CMK (cell line): ENCODE measurements at places on chromosomes 5 and 9.

DNA sequence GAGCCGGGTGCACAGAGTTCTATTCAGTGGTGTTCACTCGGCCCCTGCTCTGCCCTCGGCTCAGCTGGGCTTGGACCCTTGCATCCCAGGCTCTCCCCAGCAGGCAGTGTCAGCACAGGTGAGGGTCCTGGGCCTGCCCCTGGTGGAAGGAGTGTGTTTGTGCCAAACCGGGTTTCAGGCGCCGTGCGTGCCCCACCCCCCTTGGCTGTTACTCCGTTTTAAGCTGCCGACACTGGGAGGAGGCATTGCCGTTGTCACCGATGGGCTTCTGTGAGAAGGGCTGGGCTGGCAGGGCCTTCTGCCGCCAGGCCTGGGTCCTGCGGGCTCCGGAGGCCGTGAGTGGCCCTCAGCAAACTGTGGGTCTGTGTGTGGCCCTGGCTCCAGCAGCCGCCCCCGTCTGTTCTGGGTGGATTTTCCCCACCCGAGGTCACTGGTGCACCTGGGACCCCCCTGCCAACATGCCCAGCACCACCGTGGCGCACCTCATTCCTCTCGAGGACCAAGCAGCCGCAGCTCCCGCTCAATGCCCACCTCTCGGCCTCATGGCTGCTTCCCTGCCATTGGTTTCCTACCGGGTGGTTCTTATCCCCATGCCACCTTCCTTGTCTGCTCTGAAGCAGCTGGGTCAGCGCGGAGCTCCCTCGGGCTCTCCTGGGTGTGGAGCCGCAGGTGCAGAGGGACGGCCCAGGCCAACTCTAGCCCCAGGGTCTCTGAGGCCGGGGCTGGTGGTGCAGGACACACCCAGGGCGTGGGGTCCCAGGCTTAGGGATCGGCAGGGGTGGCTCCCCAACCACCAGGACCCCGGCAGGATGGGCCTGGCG is 44.3 kb upstream of the EXOC3 start:
- no peak for DNase-seq

- DNase-seq, result no peak
Measured at GRCh38 chr9:123685489-123686083, 244.3 kb downstream of the DENND1A start.

- no peak for DNase-seq
Measured at GRCh38 chr9:69748304-69748703, 11.5 kb downstream of the PTAR1 start.

GRCh38 chr5:170355601-170356098 is 33.5 kb downstream of the KCNMB1 start:
- DNase-seq, result no peak

- no peak for DNase-seq
Measured at GRCh38 chr5:114412510-114413171, 50.8 kb downstream of the KCNN2 start.

DNA sequence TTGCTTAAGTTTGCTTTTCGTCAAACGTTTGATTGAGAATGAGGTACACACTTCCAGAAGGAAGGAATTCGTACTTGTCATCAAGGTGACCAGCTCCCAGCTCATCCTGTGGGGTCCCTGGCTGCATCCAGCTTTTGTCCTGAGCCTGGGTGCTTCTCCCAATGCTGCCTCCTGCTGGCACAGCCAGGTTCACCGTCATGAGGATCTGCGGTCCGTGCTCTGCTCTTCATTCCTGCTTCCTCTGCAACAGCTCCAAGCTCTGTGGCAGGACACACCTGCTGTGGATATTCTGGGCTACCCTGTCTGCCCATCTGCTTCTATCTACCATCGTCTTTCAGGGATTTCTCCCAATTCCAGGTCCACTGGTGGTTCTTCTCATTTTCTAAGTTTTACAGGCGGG is 13.3 kb upstream of the UBE2QL1 start:
- no peak for DNase-seq

GRCh38 chr9:1978941-1979340 is 36.2 kb upstream of the SMARCA2 start:
- DNase-seq, result no peak

GRCh38 chr5:119315516-119315949 is 40.3 kb upstream of the TNFAIP8 start:
- DNase-seq, result no peak

GRCh38 chr9:87167582-87167981 is 220.3 kb upstream of the GAS1 start:
- no peak for DNase-seq

DNA sequence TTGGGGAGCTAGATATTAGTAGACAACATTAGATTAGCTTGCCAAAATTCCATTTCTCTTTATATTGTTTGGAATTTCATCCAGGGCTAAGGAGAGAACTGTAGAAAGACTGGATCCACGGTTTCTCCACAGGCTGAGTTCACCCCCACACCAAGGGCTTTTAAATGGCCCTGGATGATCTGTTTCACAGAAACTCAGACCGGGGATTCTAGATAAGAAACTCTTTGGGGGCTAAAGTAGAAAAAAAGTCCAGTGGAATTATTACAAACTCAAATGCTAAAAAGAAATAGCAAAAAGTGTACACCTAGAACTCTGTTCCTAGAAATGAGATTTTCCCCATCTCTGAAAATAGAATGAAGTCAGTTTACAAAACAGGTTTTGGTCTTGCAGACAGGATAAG is 80.9 kb downstream of the SUSD1 start:
- no peak for DNase-seq

DNA sequence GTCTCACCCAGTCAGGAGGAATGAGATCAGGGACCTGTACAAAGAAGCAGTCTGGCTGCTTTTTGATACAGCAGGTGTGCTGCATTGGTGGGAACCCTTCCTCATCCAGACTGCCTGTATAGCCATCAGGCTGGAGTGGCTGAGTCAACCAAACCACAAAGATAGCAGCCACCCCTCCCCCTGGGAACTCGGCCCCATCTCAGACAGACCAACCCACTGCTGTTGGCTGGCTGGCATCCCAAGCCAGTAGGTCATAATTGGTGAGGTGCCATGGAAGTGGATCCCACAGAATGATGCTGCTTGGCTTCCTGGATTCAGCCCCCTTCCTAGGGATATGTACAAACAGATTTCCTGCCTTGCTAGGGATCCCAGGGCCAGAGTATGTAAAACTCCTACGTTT is 60.9 kb downstream of the YTHDC2 start:
- no peak for DNase-seq

DNA sequence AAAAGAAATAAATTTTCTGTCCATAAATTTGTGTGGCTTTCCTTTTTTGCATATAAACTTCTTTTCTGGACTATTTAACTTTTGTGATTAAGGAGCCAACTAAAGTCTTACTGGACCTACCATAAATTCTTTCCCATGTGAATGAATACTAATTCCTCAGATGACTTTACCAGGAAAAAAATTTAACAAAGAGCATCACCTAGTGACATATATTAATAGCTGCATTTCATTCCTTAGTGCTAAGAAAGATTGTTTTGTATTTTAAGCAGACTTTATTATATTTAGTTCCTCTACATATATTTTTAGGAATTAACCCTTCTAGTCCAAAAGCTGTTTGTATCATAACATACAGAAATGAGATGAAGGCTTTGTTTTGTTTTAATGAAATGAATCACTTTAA is 64.4 kb downstream of the C9orf85 start:
- no peak for DNase-seq

DNA sequence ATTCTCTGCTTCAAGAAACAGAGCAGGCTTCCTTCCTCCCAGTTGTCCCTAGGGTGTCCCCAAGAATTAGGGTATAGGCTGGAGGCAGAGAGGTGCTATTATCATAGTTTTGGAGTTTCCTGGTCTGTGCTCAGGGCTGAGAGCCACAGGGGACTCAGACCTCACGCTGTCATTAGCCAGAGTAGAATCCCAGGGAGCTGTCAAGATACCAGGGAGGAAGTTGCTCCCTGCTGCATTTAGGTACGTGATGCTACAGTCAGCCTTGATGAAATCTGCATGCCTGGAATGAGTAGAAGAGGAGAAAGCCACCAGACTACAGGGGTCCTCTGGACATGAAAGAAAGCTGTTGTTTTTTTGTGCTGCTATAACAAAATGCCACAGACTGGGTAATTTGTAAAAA is 273.2 kb downstream of the SH3GL2 start:
- no peak for DNase-seq

DNA sequence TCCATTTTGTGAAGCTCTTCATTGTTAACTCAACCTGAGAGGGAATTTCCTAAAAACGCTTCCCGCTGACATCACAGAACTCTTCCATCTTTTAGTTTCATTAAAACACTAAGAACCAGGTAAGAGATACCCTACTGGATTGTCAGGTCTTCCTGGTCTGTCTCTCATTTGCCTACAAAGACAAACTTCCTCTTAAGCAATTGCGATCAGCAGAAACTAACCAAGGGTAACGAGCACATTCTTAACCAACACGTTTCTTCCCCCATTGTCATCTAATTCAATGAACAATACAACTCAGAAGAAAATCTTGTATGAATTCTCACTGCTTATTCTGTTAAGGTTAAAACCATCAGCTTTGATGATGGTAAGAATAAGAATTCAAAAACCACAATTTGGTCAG is 6.6 kb downstream of the FBXW11 start:
- DNase-seq, result no peak

DNA sequence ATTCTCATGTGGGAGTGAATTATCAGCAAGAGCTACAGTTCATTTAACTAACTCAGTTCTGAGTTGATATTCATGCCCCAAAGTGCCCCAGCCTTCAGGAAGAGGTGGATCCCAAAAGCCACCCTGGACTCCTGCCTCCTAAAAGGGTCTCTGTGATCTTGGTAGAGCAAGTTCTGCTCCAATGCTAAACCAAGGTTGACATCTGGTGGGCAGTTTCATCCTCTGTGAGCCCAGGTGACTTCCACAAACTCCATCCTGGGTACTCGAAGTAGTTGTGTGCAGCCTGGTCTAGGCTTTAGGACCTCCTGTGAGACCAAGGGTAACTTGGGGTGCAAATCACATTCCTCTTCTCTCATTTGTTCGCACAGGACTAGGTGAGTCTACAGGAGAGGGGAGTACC is 816.8 kb downstream of the MTRR start:
- no peak for DNase-seq

DNA sequence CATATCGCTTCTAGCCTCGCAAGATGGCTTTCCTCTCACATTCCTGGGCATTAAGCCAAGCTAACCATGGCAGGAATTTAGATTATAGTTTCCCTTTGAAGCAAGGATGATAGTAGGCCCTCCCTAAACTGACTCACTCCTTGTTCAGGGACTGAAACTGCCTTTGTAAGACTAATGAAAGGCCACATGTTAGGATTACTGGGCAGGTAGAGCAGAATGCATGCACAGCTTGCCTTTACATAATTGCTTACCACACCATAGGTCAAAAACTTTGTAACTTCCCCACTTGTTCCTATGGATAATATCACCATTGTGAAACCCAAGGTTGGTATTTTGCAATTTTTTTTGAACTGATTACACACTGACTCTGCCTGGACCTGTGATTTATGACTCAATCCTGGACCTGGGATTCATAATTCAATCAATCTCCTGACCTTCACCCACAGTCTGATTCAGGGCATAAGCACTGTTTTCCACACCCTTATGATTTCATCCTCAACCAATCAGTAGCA is 41.0 kb upstream of the PRDM9 start:
- DNase-seq, result no peak

DNA sequence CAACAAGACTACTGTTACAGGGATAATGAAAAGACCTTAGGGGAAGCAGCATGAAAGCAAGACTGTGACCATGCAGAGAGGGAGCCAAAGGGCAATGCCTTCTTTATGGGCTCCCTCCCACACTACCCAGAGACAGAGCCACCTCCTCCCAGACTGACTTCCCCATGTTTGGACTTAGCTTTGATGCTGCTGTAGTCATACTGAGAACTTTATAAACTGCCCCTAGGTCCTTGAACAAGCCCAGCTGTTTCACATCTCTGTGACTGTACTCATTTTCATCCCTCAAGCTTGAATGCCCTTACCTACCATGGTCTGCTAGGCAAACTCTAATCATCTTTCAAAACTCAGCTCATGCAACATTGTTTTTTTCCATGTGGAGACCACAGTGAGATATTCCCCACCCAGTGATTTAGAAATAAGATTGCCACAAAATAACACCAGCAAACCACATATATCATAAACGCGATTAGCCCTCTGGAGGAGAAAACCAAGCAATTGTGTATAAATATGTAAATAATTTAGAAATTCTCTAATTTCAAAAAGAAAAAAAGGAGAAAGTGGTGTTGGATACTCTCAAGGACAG is 23.4 kb upstream of the FAM169A start:
- no peak for DNase-seq

DNA sequence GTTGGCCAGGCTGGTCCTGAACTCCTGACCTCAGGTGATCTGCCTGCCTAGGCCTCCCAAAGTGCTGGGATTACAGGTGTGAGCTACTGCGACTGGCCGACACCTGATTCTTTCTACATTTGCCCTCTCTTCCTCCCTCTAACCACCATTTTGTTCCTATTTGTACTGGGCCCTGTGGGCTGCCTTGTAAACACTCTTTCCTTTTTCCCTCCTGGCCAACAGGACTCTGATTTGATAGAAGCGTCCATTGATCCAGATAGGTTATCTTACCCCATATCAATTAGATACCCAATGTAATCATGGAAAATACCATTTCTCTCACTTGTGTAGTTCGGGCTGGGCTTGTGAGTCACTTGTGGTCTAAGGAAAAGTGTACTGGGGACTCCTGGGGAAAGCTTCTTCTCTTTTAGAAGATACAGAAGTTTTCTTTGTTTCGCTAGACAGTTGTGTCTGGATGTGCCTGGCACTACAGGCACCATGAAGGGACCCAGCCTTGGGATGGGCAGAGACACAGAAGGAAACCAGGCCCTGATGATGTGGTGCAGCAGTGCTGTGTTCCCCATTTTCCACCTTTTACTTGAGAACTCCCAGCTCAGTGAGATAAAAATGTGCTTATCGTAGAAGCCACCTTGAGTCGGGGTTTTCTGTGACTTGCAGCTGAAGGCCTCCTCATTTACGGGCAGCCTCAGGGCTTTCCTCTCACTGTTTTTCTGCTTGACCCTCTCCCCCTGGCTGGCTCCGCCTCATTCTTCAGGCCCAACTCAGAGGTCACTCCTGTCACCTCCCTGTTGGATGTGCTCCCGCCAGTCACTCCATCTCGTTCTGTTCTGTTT is 32.8 kb upstream of the CPEB4 start:
- DNase-seq, result peak; percentile 90

- DNase-seq, result no peak
Measured at GRCh38 chr9:38621434-38622287, 1.3 kb upstream of the ANKRD18A start.
